ENCODE measurements at places on chromosomes 1 and 21. TPM values are rescaled to one million over a fixed set of nuclear protein-coding genes. Genes with fewer than 3 reads are reported as not detected.

DNA sequence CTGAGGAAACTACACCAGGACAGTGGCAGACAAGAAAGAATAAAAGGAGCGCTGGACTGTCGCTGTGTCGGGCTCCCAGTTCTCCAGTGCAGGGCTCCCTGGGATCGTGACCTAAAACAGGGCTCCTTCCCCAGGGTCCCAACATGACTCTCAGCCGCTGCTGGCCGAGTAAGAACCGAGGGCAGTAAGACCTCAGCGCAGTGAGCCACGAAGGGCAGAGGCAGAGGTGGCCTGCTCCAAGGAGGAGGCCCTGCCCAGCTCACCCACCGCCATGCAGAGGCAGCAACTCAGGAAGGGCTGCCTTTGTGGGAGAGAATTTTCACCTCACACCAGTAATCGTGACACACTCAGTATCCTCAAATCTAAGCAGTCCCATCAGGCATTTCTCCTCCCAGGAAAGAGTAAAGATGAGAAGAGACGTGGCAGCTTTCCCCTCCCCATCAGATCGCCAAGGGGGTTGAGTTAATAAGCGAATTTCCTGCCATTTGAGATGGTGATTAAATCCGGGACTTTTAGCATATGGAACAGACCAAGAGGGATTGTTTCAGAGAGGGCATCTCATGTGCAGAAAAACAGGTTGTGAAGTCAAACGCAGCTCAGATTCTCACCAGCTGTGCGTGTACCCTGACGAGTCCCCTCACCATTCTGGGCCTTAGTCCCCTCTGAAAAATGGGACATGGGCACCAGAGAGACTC is 19.8 kb upstream of the ARTN start:
- H3K36me3 ChIP-seq, result peaks cover 4% of the 10 kb centered on the region
- H3K4me3 ChIP-seq, result no peak overlapping the region
- no peaks in the 10 kb centered on the region for H3K27me3 ChIP-seq

DNA sequence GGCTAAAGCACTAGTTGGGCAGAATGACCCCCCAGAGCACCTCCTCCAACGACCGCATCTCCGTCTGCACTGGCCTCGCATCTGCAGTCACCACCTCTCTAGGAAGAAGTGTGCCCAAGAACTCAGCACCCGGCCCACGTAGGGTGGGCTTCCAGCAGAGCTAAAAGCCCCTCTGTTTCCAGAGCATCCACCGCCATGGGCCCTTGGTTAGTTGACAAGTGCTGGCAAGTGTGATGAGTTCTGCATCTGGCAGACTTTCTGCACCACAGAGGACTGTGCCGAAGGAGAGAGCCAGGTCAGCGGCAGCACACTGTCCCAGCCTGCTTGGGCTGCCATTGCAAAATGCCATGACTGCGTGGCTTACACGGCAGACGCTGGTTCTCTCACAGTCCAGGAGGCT is 76.4 kb upstream of the COL6A1 start:
- H3K27ac ChIP-seq, result no peak overlapping the region
- H3K36me3 ChIP-seq, result no peaks in the 10 kb centered on the region
- H3K4me1 ChIP-seq, result peaks cover 1% of the 10 kb centered on the region
- no peak for DNase-seq

- no peak overlapping the region for H3K4me3 ChIP-seq
- peaks cover 91% of the 10 kb centered on the region for H3K27me3 ChIP-seq
- no peak overlapping the region for H3K27ac ChIP-seq
- no peak for DNase-seq
- H3K4me1 ChIP-seq, result peaks cover 46% of the 10 kb centered on the region
- H3K36me3 ChIP-seq, result peaks cover 2% of the 10 kb centered on the region
Measured at GRCh38 chr1:90728502-90729287, 11.6 kb upstream of the BARHL2 start.

DNA sequence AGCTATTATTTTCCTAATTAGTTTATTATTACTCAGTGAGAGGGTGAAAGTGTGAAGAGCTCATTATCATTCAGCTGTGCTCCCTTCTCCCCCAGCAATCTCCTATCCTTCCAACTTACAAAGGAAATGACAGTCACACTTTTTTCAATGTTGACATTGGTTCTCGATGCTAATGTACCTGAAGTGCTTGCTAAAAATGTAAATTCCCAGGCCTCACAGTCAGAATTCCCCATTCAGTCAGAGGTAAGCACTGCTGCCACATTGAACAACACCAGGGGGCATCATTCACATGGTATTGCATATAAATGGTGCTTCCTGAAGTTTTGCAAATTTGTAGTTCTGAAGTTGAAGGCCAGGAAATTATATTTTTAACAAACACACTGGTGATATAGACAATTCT is 132.7 kb upstream of the FOXD3 start:
- H3K27me3 ChIP-seq, result peaks cover 17% of the 10 kb centered on the region
- H3K27ac ChIP-seq, result no peak overlapping the region
- H3K4me1 ChIP-seq, result no peaks in the 10 kb centered on the region
- no peak overlapping the region for H3K4me3 ChIP-seq
- no peaks in the 10 kb centered on the region for H3K36me3 ChIP-seq
- DNase-seq, result no peak

DNA sequence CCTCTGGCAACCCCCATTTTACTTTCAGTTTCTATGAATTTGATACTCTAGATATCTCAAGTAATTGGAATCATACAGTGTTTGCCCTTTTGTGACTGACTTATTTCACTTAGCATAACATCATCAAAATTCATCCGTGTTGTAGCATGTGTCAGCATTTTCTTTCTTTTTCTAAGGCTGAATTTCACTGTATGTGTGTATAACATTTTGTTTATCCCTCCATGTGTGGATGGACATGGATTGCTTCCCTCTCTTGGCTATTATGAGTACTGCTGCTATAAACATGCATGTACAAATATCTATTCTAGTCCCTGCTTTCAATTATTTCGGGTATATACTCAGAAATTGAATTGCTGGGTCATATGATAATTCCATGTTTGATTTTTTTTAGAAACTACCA is 97.3 kb downstream of the MAP3K21 start:
- H3K4me3 ChIP-seq, result no peak overlapping the region
- no peak for DNase-seq
- peaks cover 5% of the 10 kb centered on the region for H3K27me3 ChIP-seq
- H3K4me1 ChIP-seq, result no peaks in the 10 kb centered on the region
- no peak overlapping the region for H3K27ac ChIP-seq
- H3K36me3 ChIP-seq, result no peaks in the 10 kb centered on the region

DNA sequence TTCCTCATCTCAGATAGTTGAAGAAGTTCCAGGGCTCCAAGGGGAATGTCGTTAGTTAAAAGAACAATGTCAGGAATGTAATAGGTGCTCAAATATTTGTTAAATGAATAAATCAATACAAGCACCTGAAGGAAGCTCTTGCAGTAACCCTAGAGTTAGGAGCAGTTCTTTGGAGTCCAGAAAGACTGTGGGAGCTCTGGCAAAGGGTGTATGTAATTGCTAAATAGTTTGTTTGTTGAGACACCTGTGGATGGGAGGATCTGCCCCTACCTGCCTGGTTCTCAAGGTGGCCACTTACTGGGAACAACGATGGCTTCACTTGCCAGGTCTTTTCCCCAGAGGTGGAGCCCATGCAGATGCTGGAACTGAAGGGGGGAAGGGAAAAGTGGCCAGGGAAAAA is 27.5 kb upstream of the JUN start:
- no peak for DNase-seq
- no peaks in the 10 kb centered on the region for H3K36me3 ChIP-seq
- peaks cover 33% of the 10 kb centered on the region for H3K4me1 ChIP-seq

DNA sequence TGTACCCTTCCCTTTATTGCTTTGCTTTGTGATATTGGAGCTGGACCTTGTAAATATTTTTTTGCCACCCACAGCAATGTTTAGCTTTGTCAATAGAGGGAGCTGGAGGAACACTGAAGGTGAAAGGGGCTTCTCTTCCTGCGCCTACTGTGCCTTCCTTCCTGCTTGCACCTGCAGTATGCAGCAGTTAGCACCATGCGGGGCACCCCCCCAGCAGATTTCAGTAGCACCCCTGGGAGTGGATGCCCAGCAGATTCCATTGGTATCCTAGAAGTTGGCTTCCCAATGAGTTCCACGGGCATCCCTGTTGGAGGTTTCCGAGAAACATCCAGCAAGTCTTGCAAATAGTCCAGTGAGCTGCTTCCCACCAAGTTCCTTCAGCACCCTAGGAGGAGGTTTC is 25.6 kb downstream of the S100A10 start:
- no peaks in the 10 kb centered on the region for H3K27me3 ChIP-seq
- H3K4me3 ChIP-seq, result no peak overlapping the region
- H3K36me3 ChIP-seq, result no peaks in the 10 kb centered on the region
- peaks cover 23% of the 10 kb centered on the region for H3K4me1 ChIP-seq

DNA sequence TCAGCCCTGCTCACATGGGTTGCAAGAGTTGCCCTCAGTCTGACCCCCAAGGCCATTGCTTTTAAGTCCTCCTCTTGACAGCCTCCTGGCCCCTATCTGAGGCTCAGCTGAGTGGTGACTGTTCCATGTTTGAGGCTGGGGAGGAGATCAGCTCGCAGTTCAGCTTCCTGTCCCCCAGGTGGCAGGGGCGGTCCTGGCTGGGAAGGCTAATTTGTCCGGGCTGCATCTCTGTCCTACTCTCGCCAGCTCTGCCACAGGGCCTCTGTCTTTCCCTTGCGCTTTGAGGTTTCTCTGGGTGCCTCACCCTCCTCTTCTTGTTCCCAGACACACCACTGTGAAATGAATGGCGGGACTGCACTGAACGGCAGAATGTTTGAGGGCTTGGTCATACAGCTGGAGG is 157.3 kb downstream of the KCNJ6 start:
- peaks cover 17% of the 10 kb centered on the region for H3K4me1 ChIP-seq
- H3K4me3 ChIP-seq, result no peak overlapping the region
- no peaks in the 10 kb centered on the region for H3K36me3 ChIP-seq
- no peaks in the 10 kb centered on the region for H3K27me3 ChIP-seq

DNA sequence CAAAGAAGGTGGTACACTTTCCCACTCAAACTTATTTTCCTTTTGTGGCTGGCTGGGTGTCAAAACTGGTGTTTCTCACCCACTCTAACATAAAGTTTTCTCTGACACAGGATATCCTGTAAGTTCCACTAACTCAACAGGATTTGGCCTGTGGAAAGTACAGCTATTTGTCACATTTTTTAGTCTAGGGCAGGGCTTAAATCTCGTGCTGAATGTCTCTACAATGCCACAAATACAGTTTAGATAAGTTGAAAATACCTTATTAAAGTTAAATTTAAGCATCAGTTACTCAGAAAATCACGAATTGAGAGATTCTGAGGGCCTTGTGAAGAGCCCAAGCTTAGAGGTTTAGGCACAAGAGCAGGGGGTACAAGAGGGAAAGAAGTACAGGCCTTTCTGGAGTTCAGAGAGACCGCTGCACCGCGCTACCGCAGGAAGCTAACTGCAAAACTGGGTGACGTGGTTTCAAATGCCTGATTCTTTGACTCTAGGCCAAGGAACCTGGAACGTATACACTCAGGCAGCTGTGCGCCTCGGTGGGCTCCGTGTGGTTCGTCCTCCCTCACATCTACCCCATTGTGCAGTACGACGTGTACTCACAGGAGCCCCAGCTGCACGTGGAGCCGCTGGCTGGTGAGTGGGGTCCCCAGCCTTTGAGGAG is 23.4 kb upstream of the PWP2 start:
- DNase-seq, result no peak
- no peak overlapping the region for H3K4me3 ChIP-seq
- peaks cover 55% of the 10 kb centered on the region for H3K36me3 ChIP-seq

DNA sequence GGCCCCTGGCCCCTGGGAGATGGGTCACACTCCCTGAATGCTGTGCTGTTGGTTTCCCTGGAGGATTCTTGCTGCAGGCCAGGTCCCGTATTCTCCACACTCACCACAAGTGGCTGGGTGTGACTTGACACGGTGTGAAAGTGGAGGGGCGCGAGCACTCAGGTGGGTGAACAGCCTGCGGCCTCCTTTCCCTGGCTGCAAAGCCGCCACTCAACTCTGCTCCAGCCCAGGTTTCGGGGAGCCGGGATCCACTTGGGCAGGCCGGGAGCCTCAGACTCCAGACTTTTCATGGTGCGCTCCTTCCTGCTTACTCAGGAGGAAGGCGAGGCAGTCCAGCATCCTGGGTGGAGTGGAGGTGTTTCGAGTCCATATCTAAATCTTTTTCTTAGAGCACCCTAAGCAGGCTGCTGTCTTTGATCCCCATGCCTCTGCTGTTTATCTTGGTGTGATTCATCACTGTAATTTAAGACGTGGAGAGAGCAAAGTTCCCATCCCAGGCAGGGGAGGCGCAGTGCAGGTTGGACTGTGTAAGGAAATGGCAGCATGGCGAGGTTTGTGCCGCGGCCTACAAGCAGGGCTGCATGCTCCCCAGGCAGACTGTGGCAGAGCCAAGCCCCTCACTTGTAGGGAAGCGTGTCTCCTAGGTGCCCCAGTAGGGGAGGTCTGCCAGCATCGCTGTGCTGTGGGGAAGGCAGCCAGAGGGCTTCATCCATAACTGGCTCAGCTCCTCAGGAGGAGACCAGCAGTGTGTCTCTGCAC is 29.6 kb downstream of the VANGL1 start:
- peaks cover 23% of the 10 kb centered on the region for H3K36me3 ChIP-seq
- peak overlapping the region; percentile 57 for H3K27ac ChIP-seq
- H3K4me3 ChIP-seq, result no peak overlapping the region
- H3K27me3 ChIP-seq, result no peaks in the 10 kb centered on the region
- H3K4me1 ChIP-seq, result peaks cover 34% of the 10 kb centered on the region
- no peak for DNase-seq

The OR10Z1 gene
- total RNA-seq, result not detected

- H3K27me3 ChIP-seq, result no peaks in the 10 kb centered on the region
- H3K4me1 ChIP-seq, result peaks cover 24% of the 10 kb centered on the region
- no peak for DNase-seq
- H3K4me3 ChIP-seq, result peak overlapping the region; percentile 84
Measured at GRCh38 chr1:202143011-202143767, 1.3 kb downstream of the ARL8A start.

The LCE2B gene
- not detected for total RNA-seq

DNA sequence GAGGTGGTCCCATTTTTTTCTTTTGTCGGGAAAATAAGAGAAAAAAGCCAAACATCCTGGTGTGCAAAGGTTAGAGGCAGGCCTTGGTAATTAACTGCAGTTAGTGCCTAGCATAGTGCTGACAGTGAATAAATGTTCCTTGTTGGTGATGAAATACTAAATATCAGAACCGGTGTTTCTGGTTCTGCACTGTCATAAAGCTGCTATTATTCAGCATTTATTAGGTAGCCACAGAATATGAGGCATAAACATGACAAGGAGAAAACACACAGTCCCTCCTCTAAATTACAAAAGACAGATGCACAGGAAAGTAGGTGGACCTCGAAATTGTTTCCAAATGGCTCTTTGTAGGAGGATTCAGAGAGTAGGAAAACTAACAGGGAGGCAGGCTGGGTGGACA is 122.0 kb upstream of the ADGRL2 start:
- no peak overlapping the region for H3K4me3 ChIP-seq
- peaks cover 24% of the 10 kb centered on the region for H3K4me1 ChIP-seq
- no peaks in the 10 kb centered on the region for H3K36me3 ChIP-seq
- no peaks in the 10 kb centered on the region for H3K27me3 ChIP-seq
- no peak overlapping the region for H3K27ac ChIP-seq

The FCRL6 gene
- total RNA-seq, result not detected

The RGL1 gene
- 68.1 TPM for total RNA-seq

The RGS1 gene
- not detected for total RNA-seq

- H3K27ac ChIP-seq, result no peak overlapping the region
- no peaks in the 10 kb centered on the region for H3K4me1 ChIP-seq
- H3K27me3 ChIP-seq, result peaks cover 21% of the 10 kb centered on the region
- H3K36me3 ChIP-seq, result no peaks in the 10 kb centered on the region
Measured at GRCh38 chr1:169043823-169044222, 62.7 kb upstream of the ATP1B1 start.

The HSD3B2 gene
- total RNA-seq, result not detected

- no peak overlapping the region for H3K4me3 ChIP-seq
- peaks cover 20% of the 10 kb centered on the region for H3K36me3 ChIP-seq
- no peaks in the 10 kb centered on the region for H3K4me1 ChIP-seq
- no peaks in the 10 kb centered on the region for H3K27me3 ChIP-seq
- no peak overlapping the region for H3K27ac ChIP-seq
Measured at GRCh38 chr1:23441446-23442148, 17.0 kb upstream of the TCEA3 start.

The CELA2A gene
- not detected for total RNA-seq

Measured in osteocyte (in vitro differentiated cells).